ENCODE measurements at places on chromosomes 1 and 21.

GRCh38 chr1:7584157-7584556, 186.9 kb upstream of the VAMP3 start:
- DNase-seq, result no peak

GRCh38 chr1:227778401-227778947, 37.0 kb upstream of the PRSS38 start:
- no peak for DNase-seq

- DNase-seq, result no peak
Measured at GRCh38 chr1:19495799-19496526, 10.6 kb upstream of the CAPZB start.

- DNase-seq, result peak; percentile 31
Measured at GRCh38 chr1:15296585-15297321, 49.7 kb downstream of the FHAD1 start.

GRCh38 chr1:155981266-155982088, 3.1 kb upstream of the ARHGEF2 start:
- DNase-seq, result peak; percentile 86

GRCh38 chr1:51301844-51302162, 28.6 kb downstream of the TTC39A start:
- no peak for DNase-seq

DNA sequence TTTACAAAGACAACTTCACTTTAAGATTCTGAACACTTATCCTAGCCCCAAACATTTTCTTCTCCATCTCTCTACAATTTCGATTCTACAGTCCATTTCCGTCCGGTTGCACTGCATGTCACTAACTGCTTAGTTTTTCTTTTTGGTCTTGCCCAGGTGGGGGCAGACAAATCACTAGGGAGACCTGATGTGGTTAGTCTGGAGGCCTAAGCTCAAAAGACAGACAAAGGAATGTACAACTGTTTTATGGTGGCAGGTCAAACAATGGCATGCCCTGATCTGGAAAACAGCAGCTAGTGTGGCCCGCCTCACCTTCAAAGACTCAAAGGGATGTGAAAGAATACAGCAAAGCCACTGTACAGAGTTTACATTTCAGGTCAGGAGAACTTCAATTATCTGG, 3.8 kb downstream of the ETV3 start:
- DNase-seq, result no peak

DNA sequence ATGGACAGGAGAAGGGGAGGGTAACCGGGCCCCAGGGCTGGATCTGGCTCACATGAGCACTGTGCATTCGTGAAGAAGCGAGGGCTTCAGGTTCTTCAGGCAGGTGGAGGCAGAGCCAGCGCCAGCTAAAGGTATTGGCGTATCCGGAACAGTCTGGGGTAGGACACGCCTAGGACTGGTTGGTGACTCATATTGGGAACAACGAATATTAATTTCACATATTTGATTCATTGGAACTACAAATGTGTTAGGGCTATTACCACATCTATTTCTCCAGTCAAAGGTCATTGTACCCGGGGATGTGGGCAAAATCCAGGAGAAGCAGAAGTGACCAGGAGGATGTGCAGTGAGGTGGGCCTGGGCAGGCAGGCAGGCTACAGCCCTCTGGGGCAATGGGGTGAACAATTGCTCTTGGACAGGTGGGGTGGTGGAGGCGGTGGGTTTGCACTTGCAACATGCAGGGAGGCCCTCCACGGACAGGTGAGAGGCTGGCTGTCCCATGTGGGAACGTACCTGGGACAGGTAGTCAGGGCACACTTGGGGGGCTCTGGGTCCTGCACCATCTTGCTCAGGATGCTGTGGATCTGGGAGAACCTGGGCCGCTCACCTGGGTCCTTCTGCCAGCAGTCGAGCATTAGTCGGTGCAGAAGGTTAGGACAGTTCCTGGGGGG, 26.7 kb downstream of the CDCA8 start:
- DNase-seq, result no peak

DNA sequence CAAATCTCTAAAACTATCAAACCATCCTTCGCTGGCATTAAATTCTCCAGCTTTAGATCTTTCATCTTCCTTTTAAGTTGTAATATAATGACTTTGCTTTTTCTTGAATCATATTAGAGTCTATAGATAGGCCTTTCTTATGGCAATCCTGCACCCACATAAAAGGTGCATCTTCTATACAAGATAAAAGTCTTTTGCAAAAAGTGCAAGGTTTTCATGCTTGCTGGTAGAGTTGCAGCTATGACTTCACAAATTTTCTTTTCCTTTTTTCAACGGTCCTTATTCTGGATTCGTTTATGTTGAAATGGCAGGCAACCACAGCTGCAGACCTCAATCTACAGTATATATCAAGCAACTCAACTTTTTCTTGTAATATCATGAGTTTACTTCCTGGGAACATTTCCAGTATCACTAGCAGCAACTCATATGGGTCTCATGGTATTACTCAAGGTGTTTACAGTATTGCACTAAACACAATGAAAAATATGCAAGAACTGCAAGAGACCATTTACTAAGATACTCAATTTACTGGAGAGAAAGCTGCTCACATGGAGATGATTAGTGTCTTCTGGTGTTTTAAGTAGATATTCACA, 22.1 kb downstream of the OMA1 start:
- DNase-seq, result peak; percentile 70

- DNase-seq, result no peak
Measured at GRCh38 chr21:39132248-39132647, 51.0 kb downstream of the PSMG1 start.

GRCh38 chr21:29892379-29892778, 47.4 kb downstream of the GRIK1 start:
- DNase-seq, result no peak
